ENCODE measurements at places on chromosomes 11 and 22.

DNA sequence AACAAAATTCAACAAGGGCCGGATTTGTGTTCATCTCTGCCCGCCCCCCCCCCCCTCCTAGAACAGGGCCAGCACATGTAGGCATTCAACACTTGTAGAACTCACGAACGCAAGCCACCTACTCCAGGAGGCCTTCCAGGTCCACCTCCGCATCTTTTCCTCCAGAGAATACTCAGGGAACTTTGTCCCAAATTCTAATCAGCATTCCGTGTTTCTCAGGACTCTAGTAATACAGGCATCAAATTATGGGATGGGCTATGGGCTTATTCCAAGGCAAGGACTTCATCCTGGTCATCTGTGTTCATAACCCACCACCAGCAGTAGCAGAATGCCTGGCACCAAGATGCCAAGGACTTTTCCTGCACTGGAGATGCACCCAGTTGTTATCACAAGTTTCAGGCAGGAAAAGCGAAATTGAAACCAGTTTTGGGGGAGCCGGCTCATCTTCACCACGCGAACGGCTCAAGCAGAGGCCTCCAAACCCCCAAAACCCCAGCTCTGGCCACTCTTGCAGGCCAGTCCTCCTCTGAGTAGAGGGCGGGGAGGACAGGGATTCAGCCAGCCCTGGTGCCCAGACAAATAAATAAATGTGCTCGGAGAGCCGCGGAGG, 462 bp downstream of the UBE2L6 start:
- DNase-seq: no peak

DNA sequence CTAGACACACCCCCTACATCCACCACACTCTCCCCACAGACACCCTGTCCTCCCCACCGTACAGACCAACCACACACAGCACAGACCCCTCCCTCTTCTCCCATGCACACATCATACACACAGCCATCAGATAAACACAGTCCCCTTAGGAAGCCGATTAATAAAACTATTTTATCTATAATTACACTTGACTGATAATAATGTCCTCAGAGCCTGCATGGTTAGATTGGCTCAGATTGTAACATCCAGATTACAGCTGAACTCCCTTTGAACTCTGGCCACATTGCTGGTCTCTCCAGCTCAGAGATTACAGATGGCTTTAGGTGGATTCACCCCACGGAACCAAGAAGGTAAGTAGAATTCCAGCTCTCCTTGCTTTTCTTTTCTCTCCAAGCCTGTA, 9.5 kb upstream of the ELF5 start:
- no peak for DNase-seq

DNA sequence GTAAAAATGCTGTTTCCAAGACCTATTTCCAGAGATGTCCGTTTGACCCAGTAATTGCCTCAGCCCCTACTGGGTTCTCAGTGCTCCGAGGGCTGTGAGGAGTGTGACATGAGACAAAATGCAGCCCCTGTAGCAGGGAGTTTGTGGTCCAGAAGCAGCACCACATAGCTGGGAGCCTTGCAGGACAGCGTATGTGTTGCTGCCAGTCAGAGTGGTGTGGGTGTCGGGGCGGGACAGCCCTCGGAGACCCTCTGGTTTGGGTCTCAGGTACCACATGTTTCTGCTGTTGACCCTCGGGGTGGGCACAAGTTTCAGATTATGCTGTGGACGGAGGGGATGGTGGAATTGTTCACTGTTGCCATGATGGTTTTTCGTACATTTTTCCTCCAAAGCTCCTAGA, 17.2 kb downstream of the TBC1D22A start:
- DNase-seq: no peak

DNA sequence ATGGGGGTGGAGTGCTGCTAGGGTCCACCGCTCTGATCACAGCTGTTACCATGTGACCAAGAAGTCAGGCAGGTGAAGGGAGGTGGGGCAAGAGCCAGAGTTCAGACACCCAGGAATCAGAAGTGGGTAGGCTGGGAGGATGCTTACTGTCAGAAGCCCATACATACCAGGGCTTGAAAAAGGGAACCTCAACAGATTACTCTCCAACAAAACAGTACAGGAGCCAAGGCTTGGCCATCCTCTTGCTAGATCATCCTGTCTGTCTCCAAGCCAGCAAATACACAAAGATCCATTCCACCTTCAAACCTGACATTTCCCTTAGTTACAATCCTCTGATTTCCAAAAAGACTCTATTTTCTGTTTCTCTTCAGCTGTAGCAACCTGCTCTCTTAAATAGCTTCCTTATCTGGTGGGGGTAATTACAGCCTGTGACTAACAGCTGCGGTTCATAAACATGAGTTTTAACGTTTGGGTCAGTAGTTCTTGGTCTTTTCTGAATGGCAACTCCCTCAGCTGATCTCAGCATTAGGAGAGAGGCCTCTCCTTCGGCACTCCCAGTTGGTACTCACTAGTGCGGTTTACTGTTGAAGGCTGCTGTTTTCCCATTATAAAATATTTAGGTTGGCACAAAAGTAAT, 31.1 kb upstream of the WT1 start:
- no peak for DNase-seq

- no peak for DNase-seq
These were observed 134.7 kb downstream of the TTC17 start for GRCh38 chr11:43493431-43493830.

- no peak for DNase-seq
These were observed 67.7 kb upstream of the SORL1-AS1 start for GRCh38 chr11:121520243-121521144.

DNA sequence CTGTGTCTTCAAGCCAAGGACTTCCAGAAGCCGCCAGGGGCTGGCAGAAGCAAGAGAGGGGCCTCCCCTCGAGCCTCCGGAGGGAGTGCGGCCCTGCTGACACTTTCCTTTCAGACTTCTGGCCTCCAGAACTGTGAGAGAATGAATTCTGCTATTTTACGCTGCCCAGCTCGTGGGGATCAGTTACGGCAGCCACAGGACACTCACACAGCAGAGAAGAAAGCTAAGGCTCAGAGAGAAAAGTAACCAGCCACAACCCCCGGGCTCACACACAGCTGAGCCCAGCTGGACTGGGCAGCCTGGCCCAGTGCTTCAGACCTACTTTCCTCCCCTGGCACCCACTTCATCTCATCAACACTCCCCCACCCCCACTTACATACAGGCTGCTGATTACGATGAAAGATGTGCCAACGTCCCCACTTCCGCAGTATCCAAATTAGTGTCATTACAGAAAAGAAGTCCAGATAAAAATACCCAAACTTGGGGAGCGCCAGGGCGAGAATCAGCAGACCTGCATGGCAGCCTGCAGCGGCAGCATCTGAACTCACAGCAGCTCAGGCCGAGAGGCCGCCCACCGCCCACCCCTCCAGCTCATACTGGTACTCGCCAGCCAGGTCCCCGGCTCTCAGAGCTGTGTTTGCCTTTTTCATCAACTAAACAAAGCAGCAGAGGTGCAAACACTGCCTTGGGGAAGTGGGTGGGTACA, 15.3 kb downstream of the PHF21B start:
- no peak for DNase-seq

GRCh38 chr22:24758164-24758799, 16.2 kb downstream of the PIWIL3 start:
- no peak for DNase-seq

Measured in Right ventricle myocardium inferior (tissue), 1 donor.